Urinary bladder (tissue), 4 donors: ENCODE measurements at places on chromosomes 2 and 18. TPM values are rescaled to one million over a fixed set of nuclear protein-coding genes. Genes with fewer than 3 reads are reported as not detected.

DNA sequence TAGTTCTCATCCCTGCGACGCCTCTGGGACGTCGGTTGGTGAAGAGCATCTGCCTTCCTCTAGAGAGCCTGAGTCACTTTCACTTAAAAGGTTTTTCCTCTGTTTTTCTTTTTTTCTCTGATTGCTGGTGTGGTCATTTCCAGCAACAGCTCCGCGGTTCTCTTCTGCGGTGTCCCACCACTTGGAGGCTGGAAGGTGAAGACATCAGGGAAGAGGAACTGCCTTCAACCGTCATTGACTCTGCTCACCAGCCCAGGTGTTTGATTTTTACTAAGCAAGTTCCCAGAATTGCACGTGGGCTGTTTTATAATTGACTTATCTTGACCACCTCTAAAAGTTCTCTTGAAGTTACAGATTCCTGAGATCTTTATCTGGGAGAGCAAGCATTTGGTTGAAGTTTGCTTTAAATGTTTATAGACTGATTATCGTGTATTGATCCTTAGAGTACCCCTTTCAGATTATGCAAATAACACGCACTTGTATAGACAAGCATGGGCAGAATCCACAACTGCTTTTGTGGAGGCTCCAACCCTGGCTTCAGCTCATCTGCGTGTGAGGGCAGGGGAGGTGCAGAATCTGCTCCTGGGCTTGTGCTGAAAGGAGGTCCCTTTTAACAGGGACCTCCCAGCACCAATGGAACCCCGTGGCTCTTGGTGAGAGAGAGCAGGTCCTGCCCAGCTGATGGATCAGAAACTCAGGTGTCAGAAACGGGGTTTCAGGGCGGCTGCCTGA, 3.5 kb downstream of the CTDP1 start:
- no peak for DNase-seq

DNA sequence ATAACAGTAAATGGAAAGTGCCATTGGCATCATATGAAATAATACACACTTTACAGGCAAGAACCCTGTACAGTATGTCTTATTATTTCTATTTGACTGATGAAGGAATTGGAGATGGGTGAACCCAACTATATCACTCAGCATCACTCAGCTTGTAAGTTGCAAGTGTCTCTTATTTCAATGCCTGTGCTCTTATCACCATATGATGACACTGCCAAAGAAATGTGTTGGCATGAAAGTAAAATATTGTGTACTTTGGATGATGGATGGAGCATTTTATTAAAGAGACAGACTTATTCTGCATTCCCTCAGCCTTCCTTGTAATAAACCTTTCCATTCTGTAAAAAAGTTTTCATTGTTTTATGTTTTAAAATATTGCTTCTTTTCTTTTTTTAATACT, 927.5 kb upstream of the VRK2 start:
- no peak for DNase-seq

- no peak for DNase-seq
Measured at GRCh38 chr18:79826966-79827365, 29.2 kb downstream of the KCNG2 start.

Gene CDCA7
- total RNA-seq = 10.1 TPM
